Activated naive CD4-positive, alpha-beta T cell (primary cell): ENCODE measurements at places on chromosomes 5 and 9.

GRCh38 chr5:14226992-14227391, 83.8 kb downstream of the TRIO start:
- no peak for DNase-seq

DNA sequence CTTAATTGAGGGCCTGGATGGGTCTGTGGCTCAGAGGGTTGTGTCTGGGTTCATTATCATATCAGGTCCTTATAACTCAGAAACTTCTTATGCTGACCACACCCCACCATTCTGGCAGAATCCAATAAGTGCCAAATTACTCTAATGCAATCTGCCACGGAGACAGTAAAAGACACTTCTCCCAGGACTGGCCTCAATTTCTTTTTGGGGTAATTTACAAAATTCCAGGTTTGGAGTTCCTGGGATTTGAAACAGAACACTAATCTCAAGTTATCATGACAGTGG, 187.8 kb downstream of the GNAQ start:
- no peak for DNase-seq

DNA sequence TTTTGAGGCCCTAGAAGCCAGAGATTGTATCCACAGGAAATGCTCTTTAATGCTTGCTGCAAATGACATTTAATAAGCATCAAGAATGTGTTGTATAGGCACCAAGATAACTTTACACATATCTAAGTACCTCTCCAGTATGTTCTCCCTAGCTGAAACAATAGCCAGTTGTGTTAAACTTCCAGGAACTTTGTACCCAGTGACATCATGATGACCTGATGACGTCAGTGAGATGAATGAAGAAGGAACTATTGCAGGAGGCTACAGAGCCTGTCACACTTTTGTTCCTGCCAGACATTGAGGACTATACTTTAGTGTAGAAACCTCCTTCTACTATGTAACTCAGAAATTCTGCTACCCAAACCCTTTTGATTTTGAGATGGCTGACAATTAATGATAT, 129.8 kb downstream of the CD180 start:
- DNase-seq = no peak

- no peak for DNase-seq
Measured at GRCh38 chr9:13915131-13915530, 398.8 kb downstream of the NFIB start.

DNA sequence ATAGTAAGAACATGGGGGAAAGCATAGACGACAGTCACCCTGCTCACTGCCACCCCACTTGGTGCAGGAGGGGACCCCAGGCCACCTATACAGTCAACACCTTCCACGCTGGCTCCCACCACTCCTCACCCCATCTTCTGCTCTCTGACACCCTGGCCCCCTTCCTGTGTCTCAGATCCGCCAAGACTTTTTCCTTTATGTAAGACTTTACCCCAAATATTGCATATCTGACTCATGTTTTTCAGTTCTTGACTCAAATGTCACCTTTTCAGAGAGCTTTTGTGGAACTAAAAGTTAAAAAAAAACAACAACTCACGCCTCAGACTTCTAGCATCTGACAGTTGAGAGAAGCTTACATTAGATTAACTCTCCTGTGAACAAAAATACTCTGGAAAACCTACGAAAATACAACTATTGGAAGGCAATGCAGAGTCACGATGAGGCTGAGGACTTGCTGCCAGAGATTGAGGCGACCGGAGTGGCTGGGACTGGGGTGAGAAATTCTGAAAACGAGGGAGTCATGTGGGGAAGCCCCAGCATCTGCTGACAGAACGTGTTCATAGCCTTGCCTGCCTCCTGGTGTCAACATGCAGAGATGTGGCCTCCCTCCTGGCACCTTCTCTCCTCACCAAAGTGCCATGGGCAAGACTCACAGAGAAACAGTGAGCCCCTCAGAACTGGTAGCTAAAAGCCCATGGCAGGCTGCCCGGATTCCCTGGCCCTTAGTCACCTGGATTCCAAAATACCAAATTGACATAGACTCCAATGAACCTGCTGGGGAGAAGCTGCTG, 22.4 kb upstream of the FCN2 start:
- DNase-seq = no peak

DNA sequence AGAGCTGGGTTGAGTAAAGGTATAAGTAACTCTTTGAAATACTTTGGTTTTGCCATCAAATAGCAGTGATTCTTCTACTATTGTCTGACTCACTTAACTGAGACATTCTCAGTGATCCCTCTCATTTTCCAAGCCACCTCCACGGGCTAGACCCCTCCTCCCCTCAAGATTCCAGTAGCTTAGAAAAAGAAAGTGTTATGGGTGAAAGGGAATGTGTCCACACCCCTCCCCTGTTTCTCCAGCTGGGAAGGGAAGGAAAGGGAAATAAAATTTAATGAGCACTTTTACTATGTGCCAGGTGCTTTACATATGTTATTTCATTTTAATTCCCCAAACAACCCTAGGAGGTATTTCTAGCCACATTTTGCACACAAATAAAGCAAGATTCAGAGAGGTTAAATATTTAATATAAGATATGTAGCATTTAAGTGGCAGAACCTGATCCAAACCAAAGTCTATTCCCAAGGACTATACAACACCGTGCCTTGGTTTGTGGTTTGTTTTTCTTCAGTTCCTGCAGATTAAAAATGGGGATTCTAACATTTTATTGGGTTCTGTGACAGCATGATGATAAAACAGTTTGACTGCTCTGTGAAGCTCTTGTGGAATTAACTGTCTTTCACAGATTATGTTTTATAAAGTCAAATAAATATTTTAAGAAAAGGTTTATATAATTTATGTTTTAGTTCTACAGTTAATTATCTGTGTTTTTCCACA, 135.9 kb downstream of the ZSWIM6 start:
- DNase-seq = no peak

DNA sequence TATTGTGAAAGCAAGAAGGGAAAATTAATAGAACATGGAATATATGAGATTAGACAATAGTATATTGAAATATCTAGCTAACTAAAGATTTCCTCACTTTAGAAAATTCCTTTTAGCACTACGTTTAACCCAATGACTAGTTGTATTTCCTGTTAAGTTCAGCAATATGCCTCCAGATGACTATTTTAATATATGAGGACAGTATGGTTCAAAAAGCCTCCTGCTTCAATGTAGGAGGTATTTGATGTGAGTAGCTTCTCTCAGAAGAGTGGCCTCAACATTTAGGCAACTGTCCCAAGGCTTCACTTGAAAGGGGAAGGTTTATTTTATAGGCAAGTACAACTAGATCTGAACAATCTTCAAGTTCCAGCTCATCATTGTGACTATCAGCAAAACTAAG, 2.0 kb upstream of the MEF2C start:
- DNase-seq = no peak

- DNase-seq = no peak
Measured at GRCh38 chr5:92330365-92330764, 947.2 kb upstream of the ARRDC3 start.

- DNase-seq = no peak
Measured at GRCh38 chr9:108671176-108671575, 184.6 kb downstream of the ACTL7B start.

- no peak for DNase-seq
Measured at GRCh38 chr5:165805756-165806155, 2300.3 kb downstream of the MAT2B start.

- DNase-seq = no peak
Measured at GRCh38 chr5:143019614-143020515, 249.7 kb downstream of the ARHGAP26 start.

GRCh38 chr5:138274189-138274853, at the start of gene GFRA3:
Gene GFRA3 (minus strand): TSS chr5:138274621. CDS start chr5:138274424, 197 bp downstream.
- no peak for DNase-seq

- DNase-seq = no peak
Measured at GRCh38 chr9:116599342-116599884, 87.7 kb upstream of the TRIM32 start.

- no peak for DNase-seq
Measured at GRCh38 chr5:115801152-115801551, 15.3 kb downstream of the CDO1 start.

- no peak for DNase-seq
Measured at GRCh38 chr9:25350011-25350410, 328.2 kb downstream of the TUSC1 start.
